ENCODE measurements at places on chromosomes 5 and 9.

DNA sequence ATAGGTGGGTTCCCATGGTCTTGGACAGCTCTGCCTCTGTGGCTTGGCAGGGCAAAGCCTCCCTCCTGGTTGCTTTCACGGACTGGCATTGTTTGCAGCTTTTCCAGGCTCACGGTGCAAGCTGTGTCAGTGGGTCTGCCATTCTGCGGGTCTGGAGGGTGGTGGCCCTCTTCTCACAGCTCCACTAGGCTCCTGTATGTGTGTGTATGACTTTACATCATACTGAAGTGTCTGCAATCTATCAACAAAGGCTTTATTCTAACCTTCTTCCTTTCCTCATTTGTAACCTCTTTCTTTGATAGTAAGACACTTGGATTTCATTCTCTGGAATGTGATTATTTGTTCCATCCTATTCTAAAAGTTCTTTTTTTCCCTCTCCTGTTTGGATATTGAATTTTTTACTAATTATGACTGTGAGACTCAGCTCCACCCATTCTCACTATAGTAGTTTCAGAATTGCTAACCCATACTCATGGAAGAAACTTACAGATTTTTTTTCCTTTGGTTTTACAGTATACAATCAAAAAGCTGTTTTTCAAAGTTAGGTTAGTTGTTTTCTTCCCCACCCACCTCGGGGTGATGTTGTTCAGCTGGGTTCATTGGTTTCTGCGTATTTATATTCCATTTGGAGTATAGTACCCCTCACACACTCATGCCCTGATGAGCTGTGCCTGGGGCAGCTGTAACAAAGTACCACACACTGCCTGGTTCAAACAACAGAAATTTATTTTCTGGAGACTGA is 144.6 kb upstream of the OTULINL start:
- no peak for DNase-seq

GRCh38 chr9:111937781-111938426 is 41.3 kb downstream of the UGCG start:
- no peak for DNase-seq

DNA sequence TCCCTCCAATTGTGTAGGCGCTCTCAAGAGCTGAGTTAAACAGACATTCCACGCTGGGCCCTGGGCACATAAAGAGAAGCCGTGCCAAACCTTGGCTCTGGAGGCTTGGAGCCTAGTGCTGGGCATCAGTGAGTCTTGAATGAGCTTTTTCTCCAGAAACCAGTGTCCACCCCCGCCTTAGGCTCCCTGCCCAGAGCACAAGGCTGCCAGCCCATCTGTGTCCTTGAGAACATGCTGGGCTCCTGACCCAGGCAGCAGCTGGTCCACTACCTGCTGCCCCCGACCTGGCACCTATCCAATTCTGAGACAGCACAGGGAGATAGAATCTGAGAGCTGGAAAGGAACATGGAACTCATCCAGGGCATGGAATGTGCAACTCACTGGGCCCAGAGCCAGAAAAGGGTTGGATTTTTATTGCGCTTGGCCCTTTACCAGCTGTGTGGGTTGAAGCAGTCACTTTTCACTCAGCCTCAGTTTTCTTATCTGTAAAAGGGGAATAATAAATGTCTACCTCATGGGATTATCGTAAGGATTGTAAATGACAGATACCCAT is 92.4 kb upstream of the CPLX2 start:
- no peak for DNase-seq

- DNase-seq: no peak
Observed at GRCh38 chr5:11104651-11105112, 343.6 kb upstream of the DAP start.

- no peak for DNase-seq
Observed at GRCh38 chr9:27880156-27880555, 306.9 kb upstream of the C9orf72 start.

DNA sequence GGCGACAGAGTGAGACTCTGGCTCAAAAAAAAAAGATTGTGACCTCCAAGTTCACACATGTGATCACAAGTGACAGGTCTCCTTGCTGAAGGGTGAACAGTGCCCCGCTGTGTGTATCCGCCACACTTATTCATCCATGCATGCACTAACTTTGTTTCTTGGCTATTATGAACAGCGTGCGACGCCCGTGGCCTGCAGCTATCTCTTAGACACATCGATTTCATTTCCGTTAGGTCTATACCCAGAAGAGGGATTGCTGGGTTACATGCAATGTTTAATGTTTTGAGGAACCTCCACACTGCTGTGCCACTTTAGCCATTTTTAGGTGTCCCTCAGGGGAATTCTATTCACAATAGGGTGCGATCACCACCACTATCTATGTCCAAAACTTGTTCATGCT is 12.1 kb upstream of the EGFL7 start:
- no peak for DNase-seq

DNA sequence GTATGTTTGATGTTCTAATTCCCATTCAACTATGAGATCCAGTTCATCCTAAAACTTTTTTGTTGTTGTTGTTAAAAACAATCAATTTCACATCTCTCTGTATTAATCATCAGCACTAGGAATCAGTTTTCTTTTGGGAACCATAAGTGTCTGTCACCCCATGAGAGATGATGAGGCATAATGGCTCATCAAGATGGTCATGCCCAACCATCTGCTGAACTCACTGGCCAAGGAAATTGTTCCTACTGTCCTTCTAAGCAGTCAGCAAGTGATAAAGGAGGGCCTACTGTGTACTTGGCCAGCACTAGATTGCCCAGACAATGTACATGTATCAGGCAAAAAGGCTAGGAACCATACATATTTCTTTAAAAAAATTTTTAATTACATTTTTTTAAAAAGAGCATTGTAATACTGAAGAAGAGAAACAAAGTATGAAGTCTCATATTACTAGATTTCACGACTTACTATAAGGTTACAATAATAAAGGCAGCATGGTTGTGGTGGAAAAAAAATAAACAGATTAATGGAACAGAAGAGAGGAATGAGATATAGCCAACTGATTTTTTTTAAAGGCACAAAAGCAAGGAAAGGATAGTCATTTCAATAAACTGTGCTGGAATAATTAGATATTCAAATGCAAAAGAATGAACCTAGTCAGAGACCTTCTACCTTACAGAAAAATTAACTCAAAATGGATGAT is 458.3 kb downstream of the SPOCK1 start:
- DNase-seq: no peak

DNA sequence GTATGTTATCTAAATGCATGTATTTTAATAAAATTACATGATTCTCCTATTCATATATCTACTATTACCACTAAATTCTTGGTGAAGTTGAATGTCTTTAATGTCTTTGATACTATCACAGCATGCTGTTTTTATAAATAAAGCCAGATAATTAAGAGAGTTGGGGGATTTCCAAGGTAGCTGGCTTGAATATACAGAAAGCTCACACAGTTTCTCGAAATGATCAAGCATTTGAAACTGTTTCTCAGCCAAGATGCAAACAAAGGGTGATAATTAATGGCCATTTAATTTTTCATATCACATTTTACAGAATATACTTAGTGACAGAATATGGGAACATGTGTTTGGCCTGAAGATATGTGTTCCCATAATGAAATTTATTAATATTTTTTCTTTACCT is 145.6 kb upstream of the CDH12 start:
- DNase-seq: no peak

- DNase-seq: no peak
Observed at GRCh38 chr9:125549465-125549871, 157.5 kb downstream of the MAPKAP1 start.

DNA sequence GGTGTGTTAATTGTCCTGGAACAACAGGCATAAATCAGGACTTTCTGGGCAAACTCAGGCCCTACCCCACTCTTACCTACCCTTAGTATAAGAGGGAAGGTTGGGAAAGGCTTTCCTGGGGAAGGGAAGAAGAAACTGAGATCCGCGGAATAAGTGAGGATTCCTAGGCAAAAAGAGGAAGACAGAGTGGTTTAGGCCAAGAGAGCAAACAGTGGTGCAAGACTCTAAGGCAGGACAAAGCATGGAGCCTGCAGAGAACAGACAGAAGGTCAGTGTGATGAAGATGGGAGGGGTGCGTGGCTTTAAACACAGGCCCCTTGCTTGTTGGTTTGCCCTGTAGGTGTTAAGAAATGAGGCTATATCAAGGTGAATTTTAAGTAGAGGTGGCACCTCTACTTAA is 69.4 kb downstream of the TMC1 start:
- DNase-seq: no peak

- DNase-seq: no peak
Observed at GRCh38 chr9:110028271-110028670, 179.7 kb downstream of the C9orf152 start.

GRCh38 chr9:100468041-100468440 is 4.9 kb upstream of the TMEFF1 start:
- DNase-seq: no peak

DNA sequence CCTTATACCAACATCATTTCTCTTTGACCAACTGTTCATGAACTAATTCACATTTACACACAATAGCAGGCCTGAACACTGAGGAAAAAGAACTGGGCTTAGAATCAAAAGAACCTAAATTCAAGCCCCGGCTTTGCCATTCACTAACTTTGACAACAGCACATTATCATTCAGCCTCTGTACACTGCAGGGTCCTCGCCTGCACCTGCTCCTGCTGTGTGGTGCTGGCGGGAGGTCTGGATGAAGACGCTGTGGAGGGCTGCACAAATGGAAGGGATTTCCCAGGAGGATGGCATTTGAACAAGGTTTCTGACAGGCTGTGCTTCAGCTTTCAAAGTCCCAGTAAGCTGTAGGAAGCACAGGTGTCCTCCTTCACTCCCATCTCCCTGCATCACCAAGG is 151.2 kb downstream of the ZDHHC21 start:
- no peak for DNase-seq

DNA sequence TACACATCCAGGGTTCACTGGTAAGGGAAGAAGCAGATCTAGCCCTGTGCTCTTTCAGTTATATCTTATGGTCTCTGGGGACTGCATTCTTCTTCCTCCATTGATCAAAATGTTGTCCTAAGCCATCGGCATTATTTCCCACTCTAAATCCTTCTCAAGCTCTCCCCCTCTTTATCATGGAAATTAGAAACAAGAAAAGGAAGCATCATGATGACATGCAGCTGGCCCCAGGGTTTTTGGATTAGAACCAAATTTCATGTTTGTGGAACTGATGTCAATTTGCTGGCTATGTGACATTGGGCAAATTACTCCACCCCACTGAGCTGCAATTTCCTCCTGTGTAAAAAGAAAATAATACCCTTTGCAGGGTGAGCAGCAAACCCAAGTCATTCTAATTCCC is 39.5 kb downstream of the MFAP3 start:
- DNase-seq: no peak

DNA sequence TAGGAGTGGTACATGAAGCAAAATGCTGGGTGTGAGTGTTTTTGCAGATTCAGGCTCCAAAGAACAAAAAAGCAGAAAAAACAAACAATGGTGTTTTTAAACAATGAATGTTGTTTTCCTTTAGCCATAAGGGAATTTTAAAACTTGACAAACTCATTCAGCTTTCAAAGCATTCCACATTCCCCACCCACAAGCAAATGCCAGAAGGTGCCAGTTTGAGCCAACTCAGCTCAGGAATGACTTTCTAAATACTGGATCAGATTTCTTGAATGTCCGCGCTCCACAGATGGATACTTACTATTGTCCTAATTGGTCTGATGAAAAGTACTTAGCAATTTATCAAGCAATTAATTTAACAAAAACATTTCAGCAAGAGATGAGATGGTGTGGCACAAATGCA is 12.9 kb upstream of the MOB3B start:
- no peak for DNase-seq

DNA sequence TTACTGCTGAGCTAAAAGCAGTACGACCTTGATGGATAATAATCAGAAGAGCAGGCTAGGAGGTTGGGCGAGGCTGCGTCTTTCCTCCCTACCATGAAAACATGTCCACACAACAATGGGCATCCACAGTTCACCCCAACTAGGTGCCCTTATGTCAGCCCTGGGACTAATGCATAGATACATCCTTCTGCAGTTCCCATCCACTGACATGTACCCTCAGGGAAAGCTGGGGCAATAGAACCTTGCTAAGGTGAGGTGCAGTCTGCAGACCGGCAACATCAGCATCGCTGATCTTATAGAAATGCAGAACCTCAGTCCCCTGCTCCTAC is 697 bp upstream of the PRUNE2 start:
- DNase-seq: no peak

GRCh38 chr5:159727167-159727566 is 189.1 kb upstream of the ADRA1B start:
- no peak for DNase-seq

- DNase-seq: no peak
Observed at GRCh38 chr5:154168395-154168794, 22.1 kb upstream of the GALNT10 start.

DNA sequence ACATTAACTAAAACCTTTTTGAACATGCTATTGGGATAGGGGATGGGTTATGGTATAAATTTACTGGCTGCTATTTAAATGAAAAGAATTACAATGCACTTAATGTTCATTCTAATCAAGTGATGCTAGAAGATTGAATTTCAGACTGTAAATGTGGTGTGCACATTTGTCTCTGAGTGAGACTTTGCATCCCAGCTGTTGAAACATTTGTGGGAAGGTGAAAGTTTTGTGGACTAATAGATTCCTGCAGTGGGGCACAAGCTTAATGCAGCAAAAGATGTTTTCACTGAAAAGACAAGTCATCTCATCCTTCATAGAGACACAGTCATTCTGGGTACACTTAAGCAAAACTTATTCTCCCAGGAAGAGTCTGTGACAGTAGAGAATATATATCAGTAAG is 323.6 kb downstream of the NFIB start:
- DNase-seq: peak; percentile 28

- peak; percentile 91 for DNase-seq
Observed at GRCh38 chr5:118548761-118549720, 439.3 kb downstream of the DTWD2 start.

- DNase-seq: no peak
Observed at GRCh38 chr5:141369994-141370848, at the start of gene PCDHGB3. PCDHGB3 (plus strand) TSS chr5:141370242; CDS start chr5:141370395, 153 bp downstream.

DNA sequence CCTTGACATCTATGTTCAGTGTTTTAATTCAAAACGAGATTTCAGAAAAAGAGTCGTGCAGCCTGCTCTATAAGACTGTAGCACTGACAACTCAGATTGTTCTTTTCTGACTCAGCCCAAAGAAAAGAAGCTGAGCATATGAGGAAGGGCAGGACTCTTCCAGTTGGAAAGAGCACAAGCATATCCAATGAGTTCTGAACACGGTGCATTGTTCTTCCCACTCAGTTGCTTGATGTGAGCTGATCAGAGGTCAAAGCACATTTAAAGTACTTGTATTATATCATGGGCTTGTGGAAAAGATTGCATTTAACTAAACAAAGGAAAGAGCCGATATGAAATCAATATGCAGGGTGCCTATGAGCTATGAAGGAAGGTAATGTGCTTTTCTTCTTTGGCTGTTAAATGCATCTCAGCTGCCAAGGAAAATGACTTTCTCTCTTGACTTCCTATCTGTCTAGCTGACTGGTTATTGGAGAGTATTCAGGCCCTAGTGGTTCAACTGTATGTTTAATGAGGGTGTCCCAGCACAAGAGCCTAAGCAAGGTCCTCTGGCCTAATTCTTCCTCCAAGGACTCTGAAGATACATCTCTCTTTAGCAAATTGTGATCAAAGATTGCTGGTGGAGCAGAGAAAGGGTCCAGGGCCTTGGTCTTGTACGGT is 226.6 kb upstream of the PPP1R2B start:
- DNase-seq: no peak
